CD8-positive, alpha-beta memory T cell (primary cell): ENCODE measurements at places on chromosomes 2 and 18.

GRCh38 chr2:11722292-11723060, 24.0 kb upstream of the LPIN1 start:
- no peak for DNase-seq

GRCh38 chr18:7459851-7460770, 107.0 kb upstream of the PTPRM start:
- DNase-seq = no peak

GRCh38 chr2:192087398-192087958, 107.3 kb downstream of the TMEFF2 start:
- no peak for DNase-seq

- DNase-seq = no peak
Measured at GRCh38 chr2:16604236-16604635, 61.4 kb downstream of the CYRIA start.

DNA sequence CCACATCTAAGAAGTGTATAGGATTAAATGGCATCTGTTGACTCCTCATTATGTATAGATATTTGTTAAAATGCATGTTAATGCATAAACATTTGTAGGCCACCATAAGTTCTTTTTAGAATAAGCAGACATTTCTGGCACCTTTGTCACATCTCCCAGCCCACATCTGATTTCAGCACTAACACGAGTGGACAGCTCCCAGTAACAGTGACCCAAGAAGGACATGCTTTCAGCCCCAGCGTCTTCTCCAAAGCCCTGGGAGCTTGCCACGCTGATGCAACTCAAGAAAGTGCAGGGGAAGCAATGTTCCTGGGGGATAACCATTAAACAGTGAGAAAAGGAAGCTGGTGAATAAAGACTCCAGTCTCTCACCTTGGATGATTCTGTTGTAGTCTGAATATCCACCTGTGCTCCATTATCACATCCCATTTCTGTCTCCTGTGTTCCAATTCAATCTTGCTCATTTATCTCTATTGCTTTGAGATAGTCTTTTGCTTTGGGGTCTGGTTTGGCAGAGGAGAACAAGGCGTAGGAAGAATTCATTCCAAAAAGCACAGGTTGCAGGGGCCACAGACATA, 182.6 kb upstream of the THSD7B start:
- no peak for DNase-seq

DNA sequence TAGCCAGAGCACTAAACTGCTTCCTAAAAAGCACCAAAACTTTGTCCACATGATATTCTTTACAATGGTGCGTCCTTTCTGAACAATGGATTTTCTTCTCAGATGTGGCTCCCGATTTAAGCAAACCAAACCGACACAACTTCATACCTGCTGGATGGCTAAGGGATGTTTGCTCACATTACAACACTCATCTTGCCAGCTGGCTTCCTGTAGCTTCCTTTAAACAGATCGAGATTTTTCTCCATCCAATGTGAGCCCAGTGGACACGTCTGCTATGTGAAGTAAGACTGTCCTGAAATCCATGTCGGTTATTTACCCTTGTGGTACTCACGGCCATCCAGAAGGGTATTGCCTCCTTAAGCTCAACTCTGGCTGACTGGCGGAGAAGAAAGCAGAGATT, 126.5 kb downstream of the MAPK4 start:
- DNase-seq = no peak

- DNase-seq = no peak
Measured at GRCh38 chr2:199329466-199329865, 128.3 kb downstream of the SATB2 start.

GRCh38 chr2:104523921-104524320, 330.0 kb upstream of the POU3F3 start:
- no peak for DNase-seq

GRCh38 chr2:46091004-46091403, 206.2 kb upstream of the EPAS1 start:
- no peak for DNase-seq

- no peak for DNase-seq
Measured at GRCh38 chr18:40907842-40908241, 1047.2 kb upstream of the PIK3C3 start.

- no peak for DNase-seq
Measured at GRCh38 chr2:36781907-36782720, 85.6 kb downstream of the VIT start.

DNA sequence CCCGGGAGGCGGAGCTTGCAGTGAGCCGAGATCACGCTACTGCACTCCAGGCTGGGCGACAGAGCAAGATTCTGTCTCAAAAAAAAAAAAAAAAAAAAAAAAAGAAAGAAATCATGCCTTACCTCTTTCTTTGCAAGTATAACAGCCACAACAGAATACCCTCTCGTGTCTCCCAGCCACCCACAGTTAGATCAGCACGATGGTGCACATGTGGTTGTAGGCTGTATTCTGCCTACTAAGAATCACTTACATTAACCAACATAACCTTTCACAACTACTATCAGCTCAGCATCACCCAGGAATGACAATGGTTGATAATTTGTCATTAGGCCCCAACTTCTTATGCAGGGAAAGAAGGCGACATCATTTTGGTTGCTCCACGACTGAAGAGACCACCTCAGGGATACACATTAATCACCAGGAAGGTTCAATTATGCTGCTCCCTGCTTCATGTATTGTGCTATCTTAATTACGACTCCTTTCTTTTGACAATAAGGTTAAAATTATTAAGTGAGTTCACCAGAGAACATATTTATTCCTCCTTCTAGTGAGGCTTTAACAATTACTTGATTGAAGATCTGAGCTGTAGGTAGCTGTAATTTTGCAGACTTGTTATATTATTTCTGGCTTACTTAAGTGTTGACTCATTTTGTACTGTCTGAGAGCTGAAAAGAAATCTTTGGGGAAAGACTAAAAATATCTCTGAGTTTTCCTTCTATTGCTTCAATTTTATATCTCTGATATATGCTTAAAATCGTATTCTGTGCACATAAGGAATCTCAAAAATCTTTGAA, 120.1 kb downstream of the LRP1B start:
- no peak for DNase-seq

DNA sequence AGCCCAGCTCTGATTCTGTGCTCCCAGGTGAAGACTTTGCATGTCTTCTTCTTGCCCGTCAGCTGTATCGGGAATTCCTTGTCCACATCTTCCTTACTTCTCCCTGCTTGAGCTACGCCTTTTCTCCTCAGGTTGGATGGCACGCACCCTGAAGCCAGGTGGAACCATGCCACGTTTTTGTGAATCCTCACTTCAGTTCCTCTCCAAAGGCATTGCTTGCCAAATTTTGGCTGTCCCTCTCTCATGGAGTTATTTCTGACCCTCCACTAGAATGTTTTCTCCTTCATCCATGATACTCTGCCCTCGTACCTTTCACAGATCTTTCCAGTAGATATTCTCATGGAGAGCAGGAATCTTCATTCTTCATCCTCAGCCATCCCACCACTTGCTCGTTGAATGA, 20.2 kb downstream of the ZCCHC2 start:
- DNase-seq = no peak

- no peak for DNase-seq
Measured at GRCh38 chr2:57965219-57965618, 81.4 kb upstream of the VRK2 start.

DNA sequence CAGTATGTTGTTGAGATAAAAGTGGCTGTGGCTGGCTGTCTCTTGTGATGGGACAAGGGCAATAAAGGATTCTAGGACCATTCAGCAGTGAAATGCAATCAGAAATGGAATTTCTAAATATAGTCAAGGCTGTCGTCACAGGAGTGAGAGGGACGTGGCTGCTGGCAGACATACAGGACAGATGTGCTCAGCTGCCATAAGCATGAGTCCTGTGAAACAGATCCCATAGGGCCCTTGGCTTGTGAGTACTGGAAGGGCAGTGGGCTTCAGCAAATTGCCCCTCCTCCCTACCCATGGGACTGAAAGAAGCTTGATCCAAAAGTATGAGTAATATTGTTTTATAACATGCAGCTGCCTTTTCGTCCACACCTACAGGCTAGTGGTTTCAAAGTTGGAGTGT, 4.2 kb upstream of the CNNM3 start:
- DNase-seq = no peak

DNA sequence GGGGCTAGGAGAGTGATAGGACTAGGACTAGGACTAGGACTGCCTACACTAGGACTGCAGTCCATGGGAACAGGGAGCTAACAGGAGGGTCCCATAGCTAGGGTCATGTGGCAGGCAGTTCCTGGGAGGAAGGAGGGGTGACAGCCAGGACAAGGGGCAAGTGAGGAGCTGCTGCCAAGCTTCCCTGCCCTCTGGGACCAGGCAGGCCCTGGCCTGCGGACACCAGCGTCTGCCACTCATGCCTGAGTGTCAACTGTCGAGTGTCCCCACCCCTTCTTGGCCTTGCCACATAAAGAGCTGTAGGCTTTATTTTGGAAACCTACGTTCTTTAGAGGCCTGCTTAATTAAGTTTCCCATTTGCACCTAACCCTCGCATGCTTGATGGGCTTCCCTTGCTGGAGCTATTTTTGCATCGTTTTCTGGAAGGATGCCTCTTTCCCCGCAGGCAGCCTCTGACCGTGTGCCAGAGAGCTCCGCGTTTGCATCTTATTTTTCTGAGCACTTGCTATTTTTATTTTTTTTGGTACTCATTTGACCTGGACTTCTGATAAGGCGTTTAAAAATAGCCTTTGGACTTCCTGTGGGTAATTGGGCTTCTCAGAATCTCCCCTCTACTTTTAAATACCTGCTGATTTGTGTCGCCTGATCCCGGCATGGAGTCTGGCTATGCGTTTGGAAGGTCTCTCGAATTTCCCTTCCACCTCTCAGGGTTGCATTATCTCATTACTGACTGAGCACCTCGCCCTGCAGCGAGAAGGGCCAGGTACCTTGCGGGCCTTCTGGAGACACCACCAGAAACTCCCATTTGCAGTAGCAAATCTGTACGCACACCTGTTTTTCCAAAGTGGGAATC, 66.4 kb downstream of the SH3RF3 start:
- DNase-seq = no peak

DNA sequence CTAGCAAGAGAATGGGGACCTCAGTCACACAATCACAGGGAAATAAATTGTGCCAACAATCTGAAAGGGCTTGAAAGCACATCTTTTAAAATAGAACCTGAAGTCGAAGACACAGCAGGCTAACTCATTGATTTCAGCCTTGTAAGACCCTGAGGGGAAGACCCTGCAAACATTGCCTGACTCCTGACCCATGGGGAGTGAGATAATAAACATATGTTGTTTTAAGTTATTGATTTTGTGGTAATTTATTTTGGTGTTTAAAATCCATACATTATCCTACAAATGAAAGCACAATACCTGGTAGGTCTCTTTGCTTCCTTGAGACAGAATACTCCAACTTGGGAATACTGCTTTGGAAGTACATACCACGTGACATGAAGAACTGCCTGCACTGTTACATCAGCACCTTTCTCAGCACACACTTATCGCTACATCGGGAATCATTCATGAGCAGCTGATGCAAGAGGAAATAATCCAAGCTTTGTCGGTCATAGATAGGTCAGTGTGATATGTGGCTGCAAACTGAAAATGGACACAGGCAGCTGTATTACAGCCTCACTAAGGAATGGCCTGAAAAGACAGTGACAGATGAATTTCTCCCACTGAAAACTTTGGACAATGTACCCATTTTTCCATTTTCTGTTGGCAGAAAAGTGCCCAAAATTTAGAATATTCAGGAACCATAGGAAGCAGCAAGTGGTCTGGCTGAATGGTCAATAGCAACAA, 494.5 kb upstream of the MAP2 start:
- no peak for DNase-seq

- no peak for DNase-seq
Measured at GRCh38 chr2:8590938-8591337, 90.9 kb upstream of the ID2 start.

DNA sequence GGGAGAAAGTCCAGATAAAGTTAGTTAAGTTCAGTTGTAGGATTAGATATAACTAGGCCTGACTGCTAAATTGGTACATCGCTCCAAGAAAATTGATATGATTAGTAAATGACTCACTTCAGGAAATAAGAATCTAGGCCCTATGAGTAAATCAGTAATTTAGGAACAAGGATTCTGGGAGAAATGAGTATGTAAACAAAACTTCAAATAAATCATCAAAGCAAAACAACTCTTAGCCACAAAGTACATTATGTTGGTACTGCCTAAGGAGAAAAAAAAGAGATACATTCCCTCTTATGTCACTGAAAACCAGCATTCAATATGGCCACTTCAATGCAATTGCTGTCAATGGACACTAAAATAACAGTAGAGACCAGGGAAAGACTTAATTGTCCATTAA, 529.1 kb downstream of the ZNF804A start:
- no peak for DNase-seq

DNA sequence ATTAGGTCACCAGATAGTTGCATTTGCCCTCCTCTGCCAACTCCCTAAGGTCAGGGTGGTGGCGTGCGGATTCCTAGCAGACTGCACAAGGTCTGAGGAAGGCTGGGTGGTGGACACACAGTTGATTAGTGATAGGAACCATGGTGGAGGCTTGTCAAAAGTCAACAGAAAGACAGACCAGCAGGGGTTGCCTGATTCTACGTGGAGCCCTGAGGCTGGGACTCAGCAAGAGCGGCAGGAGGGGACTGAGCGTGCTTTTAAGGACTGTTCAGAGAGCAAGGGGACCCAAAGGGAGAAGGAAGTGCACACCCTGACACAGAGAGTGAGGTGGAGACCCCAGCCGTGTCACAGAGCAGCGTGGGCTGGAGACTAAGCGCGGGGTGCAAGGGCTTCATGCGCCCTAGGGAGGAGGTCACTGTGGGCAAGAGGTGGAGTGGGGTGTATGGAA, 513.2 kb downstream of the RNF144A start:
- peak; percentile 58 for DNase-seq

- no peak for DNase-seq
Measured at GRCh38 chr2:151852260-151853069, 24.2 kb upstream of the ARL5A start.

DNA sequence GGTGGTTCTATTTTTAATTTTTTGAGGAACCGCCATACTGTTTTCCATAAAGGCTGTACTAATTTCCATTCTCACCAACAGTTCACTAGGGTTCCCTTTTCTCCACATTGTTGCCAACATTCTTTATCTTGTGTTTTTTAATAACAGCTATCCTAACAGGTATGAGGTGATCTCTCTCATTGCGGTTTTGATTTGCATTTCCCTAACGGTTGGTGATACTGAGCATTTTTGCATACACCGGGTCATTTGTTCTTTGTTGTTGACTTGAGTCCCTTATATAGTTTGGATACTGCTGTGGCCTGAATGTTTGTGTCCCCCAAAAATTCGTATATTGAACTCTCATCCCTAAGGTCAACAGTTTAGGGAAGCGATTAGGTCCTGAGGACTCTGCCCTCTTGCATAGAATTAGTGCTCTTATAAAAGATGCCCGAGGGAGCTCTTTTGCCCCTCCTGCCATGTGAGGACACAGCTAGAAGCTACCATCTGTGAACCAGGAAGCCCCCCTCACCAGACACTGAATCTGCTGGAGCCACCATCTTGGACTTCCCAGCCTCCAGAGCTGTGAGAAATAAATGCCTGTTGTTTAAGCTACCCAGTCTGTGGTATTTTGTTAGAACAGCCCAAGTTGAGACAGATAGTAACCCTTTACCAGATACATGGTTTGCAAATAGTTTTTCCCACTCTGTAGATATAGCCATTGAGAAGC, 4.7 kb downstream of the IMP4 start:
- DNase-seq = no peak

GRCh38 chr2:18991177-18992168, 366.9 kb downstream of the OSR1 start:
- no peak for DNase-seq
